ENCODE measurements at places on chromosomes 16 and 17. TPM values are rescaled to one million over a fixed set of nuclear protein-coding genes. Genes with fewer than 3 reads are reported as not detected.

Gene TPSG1
- total RNA-seq, result not detected

Gene CSH2
- not detected for total RNA-seq

Gene ATP6V0D1
- total RNA-seq, result 42.8 TPM

Gene CFAP97D1
- total RNA-seq, result not detected

Gene MYLK3
- total RNA-seq, result 0.32 TPM

Gene MT1H
- 0.78 TPM for total RNA-seq

Gene MYH8
- not detected for total RNA-seq

Gene SCGB1C2
- total RNA-seq, result not detected

DNA sequence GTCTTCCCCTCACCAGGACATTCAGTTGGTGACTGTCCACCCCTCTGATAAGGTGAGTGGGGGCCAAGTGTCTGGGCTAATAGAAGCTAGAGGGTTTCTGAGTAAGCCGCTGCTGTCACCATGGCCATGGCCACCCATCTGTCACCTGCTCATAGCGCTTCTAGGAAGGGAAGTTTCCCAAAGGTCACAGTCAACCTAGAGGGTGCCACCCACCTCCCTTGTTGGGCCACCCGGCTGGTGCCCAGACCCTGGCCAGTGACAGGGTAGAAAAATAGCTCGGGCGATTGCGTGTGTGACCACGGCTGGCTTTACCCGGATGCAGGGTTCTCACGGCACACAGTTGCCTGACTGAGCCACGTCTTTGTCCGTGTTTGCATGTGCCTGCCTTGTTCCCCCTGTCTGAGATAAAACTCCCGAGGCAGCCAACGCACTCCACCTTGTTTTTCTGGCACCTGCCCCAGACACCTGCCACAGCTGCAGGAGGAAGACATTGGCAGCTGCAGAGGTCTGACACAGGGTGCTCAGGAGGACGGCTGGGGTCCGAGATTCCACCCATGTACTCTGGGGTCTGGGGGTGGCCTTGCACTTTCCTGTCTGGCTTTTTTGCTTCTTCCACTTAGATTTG is 809 bp downstream of the PIRT start:
- no peak overlapping the region for H3K4me3 ChIP-seq
- H3K27me3 ChIP-seq, result no peaks in the 10 kb centered on the region
- no peak overlapping the region for H3K27ac ChIP-seq
- H3K4me1 ChIP-seq, result no peaks in the 10 kb centered on the region
- DNase-seq, result no peak
- H3K36me3 ChIP-seq, result no peaks in the 10 kb centered on the region

- H3K27ac ChIP-seq, result no peak overlapping the region
- DNase-seq, result no peak
- no peaks in the 10 kb centered on the region for H3K27me3 ChIP-seq
- H3K4me1 ChIP-seq, result no peaks in the 10 kb centered on the region
- H3K36me3 ChIP-seq, result no peaks in the 10 kb centered on the region
- no peak overlapping the region for H3K4me3 ChIP-seq
These were observed 202.9 kb downstream of the IRF8 start for GRCh38 chr16:86101897-86102157.

GRCh38 chr16:30628628-30629540 is 18.7 kb upstream of the ZNF689 start:
- no peaks in the 10 kb centered on the region for H3K27me3 ChIP-seq
- DNase-seq, result peak; percentile 80
- H3K4me3 ChIP-seq, result peak overlapping the region; percentile 48
- peaks cover 9% of the 10 kb centered on the region for H3K4me1 ChIP-seq

DNA sequence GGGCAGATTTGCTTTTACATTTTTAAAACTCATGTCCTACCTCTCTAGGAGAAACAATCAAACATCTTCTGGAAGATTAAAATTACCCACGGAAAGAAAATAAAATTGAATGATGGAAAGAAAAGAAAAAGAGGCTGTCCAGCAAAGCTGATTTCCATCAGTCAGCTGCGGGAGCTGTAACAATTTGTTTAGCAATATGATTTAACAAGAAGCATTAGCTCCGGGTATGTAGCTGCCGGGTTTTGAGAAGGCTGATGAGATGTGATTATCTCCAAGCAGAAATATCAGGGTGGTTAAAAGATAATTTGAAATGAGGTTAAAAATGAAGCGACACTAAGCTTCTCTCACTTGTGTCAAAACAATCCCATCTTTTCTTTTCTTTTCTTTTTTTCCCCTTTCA is 608.9 kb upstream of the SALL1 start:
- no peaks in the 10 kb centered on the region for H3K4me1 ChIP-seq
- no peak for DNase-seq
- no peaks in the 10 kb centered on the region for H3K36me3 ChIP-seq
- H3K4me3 ChIP-seq, result no peak overlapping the region

- H3K4me3 ChIP-seq, result no peak overlapping the region
- no peaks in the 10 kb centered on the region for H3K27me3 ChIP-seq
- no peak for DNase-seq
- no peaks in the 10 kb centered on the region for H3K36me3 ChIP-seq
These were observed 444.3 kb upstream of the HSBP1 start for GRCh38 chr16:83363521-83363920.

DNA sequence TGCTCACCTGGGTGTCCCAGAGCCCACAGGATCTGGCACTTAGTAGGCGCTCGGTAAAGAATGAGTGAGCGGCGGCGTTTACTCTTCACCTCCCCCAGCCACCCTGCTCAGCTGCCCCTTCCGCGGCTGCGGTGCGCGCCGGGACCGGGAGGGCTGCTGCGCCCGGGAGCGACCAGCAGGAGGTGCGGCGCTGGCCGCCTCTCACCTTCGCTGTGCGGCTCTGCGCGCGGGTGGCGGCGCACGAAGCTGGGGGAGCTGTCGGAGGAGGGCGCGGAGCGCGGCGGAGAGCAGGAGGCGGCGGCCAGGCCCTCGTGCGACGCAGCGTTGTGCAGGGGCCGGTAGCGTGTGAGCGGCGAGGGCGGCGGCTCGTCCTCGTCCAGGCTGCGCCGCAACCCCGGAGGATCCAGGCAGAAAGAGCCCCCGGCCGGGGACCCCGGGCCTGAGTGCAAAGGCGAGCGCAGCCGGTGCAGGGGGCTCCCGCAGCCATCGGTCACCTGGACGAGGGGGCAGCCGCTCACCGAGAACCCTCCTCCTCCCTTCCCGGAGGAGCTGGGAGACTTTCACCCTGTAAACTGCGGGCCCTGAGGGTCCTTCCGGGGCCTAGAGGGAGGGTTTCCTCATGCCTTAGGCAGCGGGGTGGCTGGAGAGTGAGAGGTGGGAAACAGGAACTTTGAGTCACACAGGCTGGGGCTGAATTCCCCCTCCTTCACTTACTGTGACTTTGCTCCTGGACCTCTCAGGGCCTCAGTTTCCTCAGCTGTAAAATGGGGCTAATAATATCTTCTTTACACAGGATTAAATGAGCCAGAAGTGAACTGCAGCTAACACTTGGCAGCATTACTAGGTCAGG is 12.5 kb downstream of the SAMD14 start:
- no peaks in the 10 kb centered on the region for H3K36me3 ChIP-seq
- peak overlapping the region; percentile 6 for H3K4me3 ChIP-seq
- peaks cover 7% of the 10 kb centered on the region for H3K27me3 ChIP-seq
- peak; percentile 63 for DNase-seq
- H3K4me1 ChIP-seq, result peaks cover 13% of the 10 kb centered on the region
